NCI-H524 treated with DMSO at 0.1 percent for 48 hours (cell line): ENCODE measurements at places on chromosomes 2 and 18.

- DNase-seq, result no peak
These were observed 7.3 kb downstream of the SFXN5 start for GRCh38 chr2:73063909-73064875.

- DNase-seq, result no peak
These were observed 1179.0 kb upstream of the ACVR2A start for GRCh38 chr2:146665800-146666199.

- no peak for DNase-seq
These were observed 9.2 kb downstream of the SPR start for GRCh38 chr2:72896446-72896845.

DNA sequence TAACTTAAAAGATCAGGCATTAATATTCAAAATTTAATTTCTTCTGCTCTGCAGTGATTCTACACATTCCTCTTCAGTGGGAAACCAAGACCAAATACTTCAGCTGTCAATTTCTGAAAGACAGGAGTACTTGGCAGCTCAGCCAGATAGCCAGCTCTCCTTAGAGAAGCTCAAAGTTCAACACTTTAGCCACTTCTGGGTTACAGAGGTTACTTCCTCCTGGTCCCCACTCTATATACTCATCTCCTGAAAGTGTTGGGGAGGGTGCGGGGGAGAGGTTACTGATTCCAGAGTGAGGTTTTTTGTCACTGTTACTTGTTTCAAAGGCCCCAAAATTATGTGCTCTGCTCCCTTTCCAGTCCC, 4.1 kb downstream of the CYTIP start:
- no peak for DNase-seq

DNA sequence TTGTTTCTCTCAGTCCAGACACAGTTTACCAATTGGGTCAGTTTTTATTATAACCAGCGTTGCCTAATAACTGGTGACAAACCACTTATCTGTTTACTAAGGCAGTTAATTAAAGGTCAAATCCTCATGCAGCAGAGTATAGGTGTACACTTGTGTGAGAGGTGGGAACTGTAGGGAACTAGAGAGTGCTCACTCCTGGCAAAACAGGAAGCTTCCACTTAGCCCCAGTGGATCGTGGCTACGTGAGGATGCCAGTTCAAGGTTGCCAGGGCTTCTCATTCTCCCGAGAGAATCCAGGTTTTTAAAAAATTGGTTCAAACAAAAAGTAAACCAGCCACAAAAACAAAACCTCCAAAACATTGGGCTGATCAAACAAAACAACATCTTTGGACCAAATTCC, 8.1 kb downstream of the CYBRD1 start:
- no peak for DNase-seq

GRCh38 chr2:182864949-182865570, 1.4 kb downstream of the FRZB start:
- DNase-seq, result no peak

DNA sequence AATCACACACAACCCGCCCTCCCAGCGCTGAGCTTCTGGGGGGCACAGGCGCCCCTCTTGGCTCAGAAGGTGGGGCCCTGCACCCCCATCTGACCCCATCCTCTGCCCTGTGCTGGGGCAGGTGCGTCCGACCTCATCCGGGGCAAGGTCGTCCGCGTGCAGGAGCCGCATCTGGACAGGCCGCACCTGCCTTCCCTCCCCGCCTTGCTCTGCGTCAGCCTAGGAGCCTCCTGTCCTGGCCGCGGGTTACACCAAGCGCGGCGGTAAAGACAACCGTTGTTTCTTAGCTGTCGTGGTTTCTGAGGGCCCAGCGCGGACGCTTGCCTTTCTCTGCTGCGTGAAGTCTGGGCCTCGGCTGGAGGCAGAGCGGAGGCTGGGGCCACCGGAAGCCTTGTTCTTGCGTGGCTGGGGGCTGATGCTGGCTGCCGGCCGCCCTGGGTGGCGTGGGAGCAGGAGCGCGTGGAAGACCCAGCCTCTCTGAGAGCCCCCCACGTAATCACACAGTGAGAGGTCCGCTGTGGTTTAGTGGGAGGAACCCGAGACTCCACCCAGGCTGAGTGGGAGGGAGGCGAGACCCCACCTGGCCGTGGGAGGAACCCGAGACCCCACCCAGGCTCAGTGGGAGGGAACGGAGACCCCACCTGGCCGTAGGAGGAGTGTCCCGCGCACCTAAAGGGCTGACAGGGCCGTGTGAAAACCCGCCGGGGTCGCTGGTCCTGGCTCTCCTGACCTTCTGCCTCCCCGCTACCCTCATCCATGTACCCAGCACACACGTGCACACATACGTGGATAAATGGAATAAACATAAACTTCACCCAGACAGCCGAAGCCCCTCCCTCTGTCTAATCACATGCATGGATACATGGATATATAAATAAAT, 51.8 kb downstream of the KCNG2 start:
- DNase-seq, result no peak

DNA sequence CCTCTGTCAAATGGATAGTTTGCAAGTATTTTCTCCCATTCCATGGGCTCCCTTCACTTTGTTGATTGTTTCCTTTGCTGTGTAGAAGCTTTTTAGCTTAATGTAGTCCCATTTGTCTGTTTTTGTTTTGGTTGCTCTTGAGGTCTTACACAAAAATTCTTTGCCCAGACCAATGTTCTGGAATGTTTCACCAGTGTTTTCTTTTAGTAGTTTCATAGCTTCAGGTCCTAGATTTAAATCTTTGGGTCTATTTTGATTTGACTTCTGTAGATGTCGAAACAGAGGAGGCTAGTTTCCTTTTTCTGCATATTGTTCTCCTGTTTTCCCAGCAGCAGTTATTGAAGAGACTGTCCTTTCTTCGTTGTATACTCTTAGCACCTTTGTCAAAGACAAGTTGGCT, 351.6 kb downstream of the PTPRM start:
- DNase-seq, result no peak

- DNase-seq, result no peak
These were observed at the start of gene DES for GRCh38 chr2:219418155-219419011. Gene DES (plus strand): TSS chr2:219418377. CDS start chr2:219418463, 86 bp downstream.

- no peak for DNase-seq
These were observed 7.3 kb downstream of the ACMSD start for GRCh38 chr2:134845719-134846118.

DNA sequence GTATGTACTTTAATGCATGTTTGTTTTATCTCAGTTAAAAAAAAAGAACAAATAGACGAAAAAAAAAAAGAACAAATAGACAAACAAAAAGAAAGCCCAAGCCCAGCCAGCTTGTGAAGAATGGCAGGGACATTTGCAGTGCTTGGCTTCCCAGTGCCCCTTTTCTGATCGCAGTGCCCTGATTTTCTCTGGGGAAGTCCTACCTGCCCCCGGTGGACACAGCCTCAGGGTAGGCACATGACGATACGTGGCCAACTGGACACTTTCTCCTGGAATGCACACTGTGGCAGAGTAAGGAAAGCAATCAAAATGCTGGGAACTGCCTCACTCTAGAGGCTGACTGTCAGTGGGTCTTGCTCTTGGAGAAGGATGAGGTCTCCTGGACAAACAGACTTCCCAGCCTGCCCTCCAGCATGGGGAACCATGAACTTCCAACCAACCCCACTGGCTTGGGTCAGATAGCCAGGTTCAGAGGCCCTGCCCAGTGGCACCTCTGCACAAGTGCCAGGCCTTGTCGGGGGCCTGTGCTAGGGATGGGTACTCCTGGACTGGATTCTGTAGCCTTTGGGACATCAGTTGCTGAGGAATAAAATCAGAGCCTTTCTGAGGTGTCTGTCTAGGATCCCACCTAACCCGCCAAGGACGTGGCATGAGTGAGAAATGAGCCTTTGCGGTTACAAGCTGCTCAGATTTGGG, 76.7 kb downstream of the INHBB start:
- no peak for DNase-seq

DNA sequence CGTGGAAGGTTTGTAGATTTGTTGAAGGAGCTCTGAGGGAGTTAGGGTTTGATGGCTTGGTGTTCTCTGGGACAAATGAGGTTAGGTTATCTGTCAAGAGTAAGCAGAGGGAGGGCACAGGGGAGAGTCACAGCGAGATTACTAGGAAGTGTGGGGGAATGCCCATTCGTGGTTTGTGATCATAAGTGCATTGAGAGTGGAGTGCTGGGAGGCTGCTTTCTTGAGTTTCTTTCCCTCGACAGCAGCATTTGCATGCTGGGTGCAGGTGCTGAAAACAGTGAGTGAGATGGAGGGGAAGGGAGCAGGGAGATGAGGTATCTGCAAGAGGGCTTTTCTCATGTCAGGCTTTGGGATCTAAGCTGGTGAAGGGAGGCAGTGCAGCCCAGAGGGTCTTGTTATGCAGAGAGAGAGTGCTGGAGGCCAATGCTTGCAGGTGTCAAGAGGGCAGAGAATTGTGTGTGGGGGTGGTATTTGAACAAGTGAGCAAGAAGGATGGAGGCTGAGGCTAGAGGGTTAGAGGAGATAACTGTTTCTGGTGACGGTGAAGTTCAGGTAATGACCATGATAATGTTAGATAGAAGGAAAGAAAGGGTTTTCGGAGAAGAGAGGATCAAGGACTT, 8.8 kb downstream of the RALB start:
- DNase-seq, result no peak
